Smooth muscle cell of trachea (primary cell): ENCODE measurements at places on chromosomes 3 and 15. TPM values are rescaled to one million over a fixed set of nuclear protein-coding genes. Genes with fewer than 3 reads are reported as not detected.

Gene TRIM42
- not detected in 2 replicates for total RNA-seq

Gene CHST14
- total RNA-seq, result 15.9 and 18.2 TPM in 2 replicates

Gene CHRFAM7A
- total RNA-seq, result under 0.01 and 0.17 TPM in 2 replicates

Gene GOLGA6A
- total RNA-seq, result not detected in 2 replicates

Gene CHL1
- 3.3 and 8.9 TPM in 2 replicates for total RNA-seq

Gene ANKRD34C
- not detected in 2 replicates for total RNA-seq

Gene CFAP100
- not detected in 2 replicates for total RNA-seq
